Lung (tissue), 17 donors: ENCODE measurements at places on chromosomes 2 and 18. TPM values are rescaled to one million over a fixed set of nuclear protein-coding genes. Genes with fewer than 3 reads are reported as not detected.
A peak's percentile ranks its signal among the peaks of the same experiment; 100 is the strongest.

The TNS1 gene
- polyA plus RNA-seq = 108 TPM

GRCh38 chr18:50190236-50190635, 4.7 kb downstream of the MYO5B start:
- no peak for DNase-seq

GRCh38 chr18:78522507-78522906, 457.1 kb upstream of the SALL3 start:
- no peak for DNase-seq

DNA sequence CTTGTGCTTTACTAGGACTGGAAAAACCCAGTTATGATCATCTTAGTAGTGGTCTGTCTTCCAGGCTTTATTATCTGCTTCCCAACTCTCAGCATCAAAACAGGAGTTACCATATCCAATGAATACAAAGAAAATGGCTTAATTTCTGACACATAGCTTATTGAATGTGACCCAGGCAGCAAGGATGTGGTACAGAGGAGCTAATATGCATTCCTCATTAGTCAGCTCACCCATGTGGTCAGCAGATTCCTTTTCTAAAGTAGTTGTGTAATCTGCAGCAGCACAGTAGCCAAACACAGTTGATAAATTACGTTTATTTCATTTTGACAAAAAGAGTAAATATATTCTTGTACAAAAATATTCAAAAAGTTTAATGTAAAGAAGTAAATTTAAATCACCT, 43.6 kb downstream of the TSPYL6 start:
- no peak for DNase-seq

GRCh38 chr2:224927646-224928173, 114.6 kb downstream of the DOCK10 start:
- no peak for DNase-seq

- no peak for DNase-seq
Measured at GRCh38 chr2:154758871-154759270, 60.4 kb downstream of the KCNJ3 start.

The PRSS56 gene
- not detected for polyA plus RNA-seq

DNA sequence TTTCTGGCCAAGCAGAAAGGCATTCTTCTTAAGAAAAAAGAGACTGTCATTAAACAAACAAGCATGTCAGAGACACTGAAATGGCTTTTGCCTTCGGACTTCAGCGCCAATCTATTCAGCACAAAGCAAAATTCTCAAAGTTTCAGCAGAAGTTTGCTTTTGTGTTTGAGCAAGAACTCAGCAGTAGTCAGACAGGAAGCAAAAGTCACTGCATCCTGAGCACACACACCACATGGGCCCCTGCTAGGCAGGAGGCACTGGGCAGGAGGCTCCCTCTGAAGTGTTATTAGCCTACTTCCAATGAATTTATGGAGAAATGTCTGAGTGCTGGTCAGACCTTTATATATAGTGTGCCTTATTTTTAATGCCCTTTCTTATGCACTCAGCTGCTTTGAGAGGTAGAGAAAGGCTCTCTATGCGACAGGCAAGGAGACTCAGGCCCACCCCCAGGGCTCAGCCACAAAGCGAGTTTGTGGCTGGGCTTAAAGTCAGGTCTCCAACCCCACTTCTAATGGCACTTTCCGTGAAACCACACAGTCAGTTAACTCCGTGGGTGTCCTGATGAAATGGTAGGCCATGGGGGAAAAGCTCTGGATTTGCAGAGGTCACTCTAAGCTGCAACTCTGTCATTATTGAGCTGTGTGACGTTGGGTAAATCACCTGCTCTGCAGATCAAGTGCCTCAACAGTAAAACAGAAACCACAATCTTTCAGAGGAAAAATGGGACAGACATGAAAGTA, 161.0 kb upstream of the TMEM200C start:
- DNase-seq = peak; percentile 29

- peak; percentile 13 for DNase-seq
Measured at GRCh38 chr2:206154197-206154596, 5.0 kb downstream of the NDUFS1 start.

GRCh38 chr2:233007739-233008138, 5.3 kb downstream of the NGEF start:
- peak; percentile 40 for DNase-seq

DNA sequence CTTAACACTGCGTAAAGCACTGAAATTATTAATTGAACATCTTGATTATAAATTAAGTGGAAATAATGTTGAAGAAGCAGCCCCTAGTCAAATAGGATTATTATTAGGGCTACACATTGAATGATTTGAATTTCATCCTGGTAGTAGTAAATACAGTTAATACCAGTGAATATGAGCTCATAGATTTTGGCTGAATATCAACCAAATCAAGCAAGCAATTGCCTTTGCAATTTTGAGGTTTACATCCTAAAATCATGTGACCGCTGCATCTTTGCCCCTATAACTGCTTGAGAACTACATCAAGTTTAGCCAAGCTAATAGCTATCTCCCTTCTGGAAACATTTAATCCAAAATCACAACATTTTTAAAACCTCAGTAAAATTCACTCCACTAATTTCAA, 801.2 kb upstream of the PIK3C3 start:
- no peak for DNase-seq

GRCh38 chr2:46815121-46815802, 100.3 kb downstream of the MCFD2 start:
- no peak for DNase-seq

- DNase-seq = no peak
Measured at GRCh38 chr2:25505622-25506021, 163.9 kb upstream of the DNMT3A start.

The SCN7A gene
- 7.5 TPM for polyA plus RNA-seq

The EDAR gene
- 0.10 TPM for polyA plus RNA-seq

DNA sequence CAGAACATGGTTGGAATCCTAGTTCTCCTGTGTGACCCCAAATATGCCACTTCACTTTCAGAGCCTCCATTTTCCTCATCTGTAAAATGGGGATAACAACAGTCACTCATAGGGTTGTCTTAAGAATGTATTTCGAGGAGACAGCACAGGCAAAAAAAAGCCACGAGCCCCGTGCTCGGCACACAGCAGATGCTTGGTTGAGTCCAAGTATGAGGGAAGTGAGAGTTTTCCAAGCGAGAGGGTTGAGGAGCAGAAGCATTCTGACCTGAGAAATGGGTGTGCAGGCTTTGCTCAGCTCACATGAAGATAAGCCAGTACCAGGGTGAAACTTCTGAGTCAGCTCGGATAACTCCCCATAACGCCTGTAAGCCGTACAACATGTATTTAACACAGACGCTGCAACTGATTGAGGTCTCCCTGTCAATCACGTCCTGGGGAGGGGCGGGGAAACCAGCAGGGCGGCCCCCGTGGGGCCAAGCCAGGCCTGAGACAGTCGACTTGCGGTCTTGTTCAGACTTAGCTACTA, 23.0 kb upstream of the ODC1 start:
- DNase-seq = no peak

The LBX2 gene
- 0.83 TPM for polyA plus RNA-seq

- DNase-seq = peak; percentile 30
Measured at GRCh38 chr2:75896779-75897366, 186.2 kb upstream of the GCFC2 start.

- peak; percentile 51 for DNase-seq
Measured at GRCh38 chr18:35117951-35118411, 76.8 kb downstream of the MAPRE2 start.

The HDAC4 gene
- polyA plus RNA-seq = 12.1 TPM

The MYO1B gene
- polyA plus RNA-seq = 55.0 TPM

The DPY30 gene
- polyA plus RNA-seq = 60.0 TPM

The UGT1A5 gene
- polyA plus RNA-seq = not detected

GRCh38 chr2:19292007-19292406, 66.4 kb downstream of the OSR1 start:
- DNase-seq = no peak

DNA sequence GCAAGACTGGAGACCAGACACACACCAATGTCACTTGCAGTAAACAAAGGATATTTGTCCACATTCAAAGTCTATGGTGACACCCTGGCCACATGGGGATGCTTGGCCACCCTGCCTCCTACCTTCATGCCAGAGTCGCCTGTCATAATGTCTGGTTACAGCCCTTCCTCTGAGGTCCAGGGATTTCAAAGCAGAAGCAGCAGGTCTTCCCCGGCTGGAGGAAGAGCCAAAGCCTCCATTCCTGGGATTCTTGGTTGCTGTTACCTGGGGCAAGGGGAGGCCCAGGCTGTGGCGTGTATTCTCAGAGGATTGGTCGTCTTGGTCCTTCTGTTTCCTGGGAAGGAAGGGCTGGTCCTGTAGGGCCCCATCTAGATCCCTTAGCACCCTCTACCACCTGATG, 2.3 kb upstream of the ALPP start:
- DNase-seq = no peak

The CRYGC gene
- polyA plus RNA-seq = not detected

DNA sequence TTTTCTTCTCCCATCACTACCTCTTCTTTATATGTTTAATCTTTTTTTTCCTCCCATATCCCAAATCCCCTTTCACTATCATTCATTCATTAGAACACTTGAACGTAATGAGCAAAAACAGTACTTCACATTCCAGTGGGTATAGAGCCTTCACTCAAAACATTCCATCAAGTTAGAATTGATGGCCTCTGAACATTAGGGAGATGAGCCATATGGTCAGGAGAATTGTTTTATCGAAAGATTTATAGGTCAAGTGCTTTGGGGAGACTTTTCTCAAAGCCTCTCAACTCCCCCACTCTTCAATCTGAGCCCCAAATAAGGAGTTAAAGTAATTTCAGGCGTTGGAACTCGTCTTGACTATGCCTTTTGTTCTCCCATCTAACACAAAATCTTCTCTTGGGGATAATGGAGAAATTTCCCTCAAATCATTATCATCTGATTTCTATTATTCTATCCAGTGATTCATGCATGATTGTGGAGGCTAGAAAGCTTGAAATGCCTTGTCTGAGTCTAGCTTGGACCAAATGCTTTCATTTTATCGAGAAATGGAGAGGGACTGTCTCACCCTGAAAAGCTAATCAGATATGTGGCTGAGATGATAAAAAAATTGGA, 79.2 kb downstream of the KIAA2012 start:
- no peak for DNase-seq

- DNase-seq = no peak
Measured at GRCh38 chr2:144460727-144461307, 59.1 kb downstream of the ZEB2 start.

DNA sequence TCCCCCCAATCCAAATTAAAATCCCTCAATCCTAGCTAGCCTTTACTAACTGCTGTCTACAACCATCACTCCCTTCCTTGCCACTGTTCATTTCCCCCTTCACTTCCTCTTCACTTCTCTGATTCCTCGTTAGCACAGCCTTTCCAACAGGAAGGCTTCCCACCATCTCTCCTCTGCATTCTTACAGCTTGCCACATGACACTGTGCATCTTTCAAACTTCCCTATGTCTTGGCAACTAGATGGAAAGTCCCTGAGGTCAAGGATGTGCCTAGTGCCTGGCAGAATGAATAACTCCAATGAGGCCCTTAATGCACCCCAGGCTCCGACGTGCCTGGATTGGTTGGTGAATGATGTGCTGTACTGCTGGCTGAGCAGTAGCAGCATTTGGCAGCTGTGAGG, 15.2 kb downstream of the SAP130 start:
- no peak for DNase-seq

GRCh38 chr2:64219149-64219548, 74.9 kb upstream of the PELI1 start:
- no peak for DNase-seq

DNA sequence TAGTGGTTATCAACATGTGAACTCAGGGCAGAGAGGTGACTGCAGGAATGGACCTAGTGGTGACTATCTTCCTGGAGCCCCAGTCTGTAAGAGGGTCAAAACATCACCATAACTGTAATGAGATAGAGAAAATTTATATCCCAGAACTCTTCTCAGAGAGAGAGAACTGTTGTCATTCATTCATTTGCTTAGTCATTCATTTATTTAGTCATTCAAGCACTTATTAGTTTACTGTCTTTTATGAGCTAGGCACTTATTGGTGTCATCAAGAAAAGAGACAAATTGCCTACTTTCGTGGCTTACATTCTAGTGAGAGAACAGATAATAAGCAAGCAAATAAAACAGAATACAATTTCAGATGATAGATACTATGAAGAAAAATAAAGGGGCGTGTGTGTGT, 34.1 kb downstream of the DOK1 start:
- DNase-seq = no peak

- no peak for DNase-seq
Measured at GRCh38 chr2:98324181-98324580, 22.1 kb upstream of the CNGA3 start.

GRCh38 chr2:180872255-180872654, 108.2 kb upstream of the UBE2E3 start:
- DNase-seq = no peak

DNA sequence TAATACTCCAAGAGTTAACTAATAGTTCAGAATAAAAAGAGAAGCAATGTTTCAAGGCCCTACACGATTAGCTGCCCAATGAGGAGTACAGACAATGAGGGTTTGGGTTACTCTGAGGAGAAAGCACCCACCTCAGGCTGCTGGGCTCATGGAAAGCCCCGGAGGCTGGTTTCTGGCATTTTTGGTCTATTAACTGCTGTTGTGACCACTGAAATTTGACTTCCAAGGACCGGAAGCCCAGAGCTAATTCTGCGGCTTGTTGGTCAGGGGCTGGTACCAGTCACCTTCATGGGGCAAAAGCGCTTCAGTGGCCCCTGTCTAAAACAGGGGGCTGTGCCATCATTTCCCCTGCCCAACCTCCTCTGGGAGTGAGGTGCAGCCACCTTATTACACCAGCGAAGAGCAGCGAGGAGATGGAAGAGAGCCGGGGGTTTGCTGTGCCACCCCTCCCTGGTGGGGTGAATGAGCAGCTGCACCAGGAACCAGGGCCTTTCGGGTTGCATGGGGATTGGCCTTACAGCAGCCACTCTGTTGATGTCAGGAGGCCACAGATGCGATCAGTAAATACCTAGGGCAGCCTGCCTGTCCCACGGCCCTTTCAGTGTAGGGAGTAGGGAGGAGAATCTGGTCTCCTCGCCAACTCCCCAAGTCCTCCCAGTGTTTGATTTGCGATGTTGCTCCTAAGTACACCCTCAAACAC, 131.3 kb downstream of the CELF4 start:
- DNase-seq = no peak

The EML6 gene
- 0.94 TPM for polyA plus RNA-seq

DNA sequence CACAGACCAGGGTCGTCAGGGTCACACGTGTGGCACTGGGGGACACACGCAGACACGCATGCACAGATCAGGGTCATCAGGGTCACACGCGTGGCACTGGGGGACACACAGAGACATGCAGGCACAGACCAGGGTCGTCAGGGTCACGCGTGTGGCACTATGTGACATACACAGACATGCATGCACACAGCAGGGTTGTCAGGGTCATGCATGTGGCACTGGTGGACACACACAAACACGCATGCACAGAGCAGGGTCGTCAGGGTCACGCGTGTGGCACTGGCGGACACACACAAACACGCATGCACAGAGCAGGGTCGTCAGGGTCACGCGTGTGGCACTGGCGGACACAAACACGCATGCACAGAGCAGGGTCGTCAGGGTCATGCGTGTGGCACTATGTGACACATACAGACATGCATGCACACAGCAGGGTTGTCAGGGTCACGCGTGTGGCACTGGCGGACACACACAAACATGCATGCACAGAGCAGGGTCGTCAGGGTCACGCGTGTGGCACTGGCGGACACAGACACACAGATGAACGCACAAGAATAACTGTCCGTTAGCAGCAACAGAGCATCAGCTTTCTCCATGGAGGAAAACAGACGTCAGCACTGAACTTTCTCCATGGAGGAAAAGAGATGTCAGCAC, 34.9 kb downstream of the HDAC4 start:
- no peak for DNase-seq

The LCLAT1 gene
- 2.6 TPM for polyA plus RNA-seq
